Cardiac septum (tissue), 1 donor: ENCODE measurements at places on chromosomes 11 and 22. TPM values are rescaled to one million over a fixed set of nuclear protein-coding genes. Genes with fewer than 3 reads are reported as not detected.
A peak's percentile ranks its signal among the peaks of the same experiment; 100 is the strongest.

Gene OR10A2
- not detected for total RNA-seq

- DNase-seq = peak; percentile 77
Measured at GRCh38 chr22:23835484-23836144, 3.2 kb downstream of the DERL3 start.

DNA sequence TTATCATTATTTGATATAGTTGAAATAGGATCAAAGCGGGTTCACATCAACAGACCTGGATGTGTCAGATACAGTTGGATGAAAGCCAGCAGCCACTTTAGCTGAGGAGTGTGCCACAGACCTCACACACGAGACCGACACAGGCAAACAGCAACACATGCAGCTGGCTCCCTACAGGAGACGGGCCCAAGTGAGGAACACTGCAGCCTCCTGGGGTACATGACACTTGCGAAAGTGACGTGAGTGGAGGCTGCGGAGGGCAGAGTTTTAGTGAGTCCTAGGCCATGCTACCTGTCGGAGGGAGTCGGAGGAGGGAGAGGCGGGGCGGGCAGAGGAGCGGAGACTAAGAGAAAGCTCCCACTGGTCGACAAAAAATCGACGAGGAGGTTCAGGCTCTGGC, 100.9 kb upstream of the BID start:
- DNase-seq = peak; percentile 67

DNA sequence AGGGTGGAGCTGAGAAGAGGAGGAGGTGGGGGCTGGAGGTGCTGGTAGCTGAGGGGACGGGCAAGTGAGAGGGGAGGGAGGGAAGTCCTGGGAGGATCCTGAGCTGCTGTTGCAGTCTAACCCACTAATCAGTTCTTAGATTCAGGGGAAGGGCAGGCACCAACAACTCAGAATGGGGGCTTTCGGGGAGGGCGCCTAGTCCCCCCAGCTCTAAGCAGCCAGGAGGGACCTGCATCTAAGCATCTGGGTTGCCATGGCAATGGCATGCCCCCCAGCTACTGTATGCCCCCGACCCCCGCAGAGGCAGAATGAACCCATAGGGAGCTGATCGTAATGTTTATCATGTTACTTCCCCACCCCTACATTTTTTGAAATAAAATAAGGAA, 24.4 kb downstream of the FADS3 start:
- no peak for DNase-seq

Gene FAM227A
- 0.46 TPM for total RNA-seq

Gene TMEM191C
- 1.7 TPM for total RNA-seq

GRCh38 chr22:32407312-32407711, 4.7 kb downstream of the RTCB start:
- no peak for DNase-seq

GRCh38 chr11:27293515-27294417, 69.2 kb downstream of the CCDC34 start:
- no peak for DNase-seq

- DNase-seq = peak; percentile 70
Measured at GRCh38 chr11:125335106-125335505, 161.0 kb downstream of the FEZ1 start.

Gene OR51B2
- total RNA-seq = not detected

Gene POU2AF2
- total RNA-seq = not detected

DNA sequence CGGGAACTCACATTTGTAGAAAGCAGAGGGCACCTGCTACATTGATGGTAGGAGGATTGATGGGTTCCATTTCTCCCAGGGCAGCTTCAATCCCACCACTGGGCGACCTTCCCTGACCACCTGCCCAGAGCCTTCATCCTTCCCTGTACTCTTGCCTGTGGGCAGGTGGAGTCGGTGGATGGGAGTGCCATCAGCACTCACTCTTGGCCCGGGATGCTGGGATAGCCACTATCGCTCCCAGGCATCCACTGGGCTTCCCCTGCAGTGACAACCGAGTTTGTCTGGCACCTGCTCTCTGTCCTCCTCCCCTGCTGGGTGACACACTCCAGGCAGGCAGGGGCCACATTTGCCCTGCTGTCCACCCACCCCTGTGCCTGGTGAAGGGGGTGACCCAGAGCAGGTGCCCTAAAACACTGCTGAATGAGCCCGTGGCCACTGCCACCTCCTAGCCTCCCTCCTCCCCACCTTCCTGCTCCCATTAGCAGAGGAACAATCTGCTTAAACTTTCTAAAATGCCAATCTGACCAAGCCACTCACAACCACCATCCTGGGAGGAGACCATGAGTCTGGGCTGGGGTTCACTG, 604.7 kb downstream of the TBC1D22A start:
- peak; percentile 71 for DNase-seq

Gene ST14
- 0.65 TPM for total RNA-seq

Gene AMPD3
- 3.4 TPM for total RNA-seq

DNA sequence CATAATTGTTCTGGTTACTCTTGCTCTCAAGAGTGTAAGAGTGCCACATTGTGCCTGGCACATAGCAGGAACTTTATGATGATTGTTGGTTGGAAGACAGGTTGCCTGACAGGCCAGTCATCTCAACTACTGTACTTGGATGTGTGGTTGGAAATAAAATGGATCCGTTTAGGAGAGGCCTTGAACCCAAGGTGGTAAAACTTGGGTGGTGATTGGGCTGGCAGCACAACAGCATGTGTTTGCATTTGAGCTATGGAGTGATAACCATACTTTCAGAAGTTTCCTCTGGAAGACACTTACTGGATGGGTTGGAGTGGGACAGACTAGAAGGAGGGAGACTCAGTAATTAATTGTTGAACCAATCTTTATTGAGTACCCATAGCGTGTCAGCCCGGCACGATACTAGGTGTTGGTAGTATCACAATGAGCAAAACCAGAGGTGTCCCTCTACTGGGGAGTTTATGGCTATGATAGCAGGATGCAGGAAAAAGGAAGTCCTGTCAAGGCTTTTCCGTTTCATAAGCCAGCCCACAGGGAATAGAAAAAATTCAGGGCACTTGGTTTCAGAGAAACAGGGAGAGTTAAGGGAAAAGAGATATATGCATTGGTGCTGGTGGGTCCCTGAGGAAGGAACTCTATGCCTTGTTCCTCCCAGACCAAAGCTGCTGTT, 3.1 kb upstream of the TMEM109 start:
- DNase-seq = no peak

DNA sequence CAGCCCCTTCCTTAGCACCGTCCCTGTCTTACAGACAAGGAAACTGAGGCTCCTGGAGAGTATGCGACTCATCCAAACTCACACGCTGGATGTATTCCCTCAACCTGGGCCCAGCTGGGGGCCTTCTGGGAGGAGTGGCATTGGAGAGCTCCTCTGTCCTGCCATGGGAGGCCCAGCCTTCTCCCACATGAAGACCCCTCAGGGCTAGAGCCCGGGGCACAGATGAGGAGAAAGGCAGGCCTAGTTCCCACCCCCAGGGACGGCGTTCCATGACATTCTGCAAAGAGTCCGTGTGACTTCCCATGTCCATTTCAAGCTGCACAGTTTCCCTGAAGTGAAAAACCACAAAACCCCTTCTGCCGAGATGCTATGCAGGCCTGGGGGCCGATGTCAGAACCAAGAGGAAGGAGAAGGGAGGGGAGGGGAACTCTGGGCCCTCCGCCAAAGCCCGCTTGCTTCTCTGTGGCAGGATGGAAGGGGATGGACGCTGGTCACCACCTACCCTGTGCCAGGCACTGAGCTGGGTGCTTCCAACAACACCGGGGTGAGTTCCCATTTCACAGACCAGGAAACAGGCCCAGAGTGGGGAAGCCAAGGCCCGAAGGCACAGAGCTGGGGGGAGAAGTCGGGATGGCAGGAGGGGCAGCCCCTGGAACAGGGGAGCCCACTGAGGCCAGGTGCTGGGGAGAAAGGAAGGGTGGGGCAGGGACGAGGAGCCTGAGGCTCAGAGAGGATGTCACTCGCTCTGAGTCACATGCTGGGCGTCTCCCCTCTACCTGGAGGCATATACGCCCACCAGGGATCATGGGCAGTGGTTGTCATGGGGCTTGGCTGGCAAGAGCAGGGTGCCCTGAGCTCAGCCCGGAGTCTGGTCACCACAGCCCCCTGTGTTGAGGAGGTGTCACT, 15.7 kb downstream of the RAC2 start:
- DNase-seq = no peak

- no peak for DNase-seq
Measured at GRCh38 chr11:37298173-37298572, 700.1 kb upstream of the RAG2 start.

Gene TMPRSS5
- total RNA-seq = 0.81 TPM

DNA sequence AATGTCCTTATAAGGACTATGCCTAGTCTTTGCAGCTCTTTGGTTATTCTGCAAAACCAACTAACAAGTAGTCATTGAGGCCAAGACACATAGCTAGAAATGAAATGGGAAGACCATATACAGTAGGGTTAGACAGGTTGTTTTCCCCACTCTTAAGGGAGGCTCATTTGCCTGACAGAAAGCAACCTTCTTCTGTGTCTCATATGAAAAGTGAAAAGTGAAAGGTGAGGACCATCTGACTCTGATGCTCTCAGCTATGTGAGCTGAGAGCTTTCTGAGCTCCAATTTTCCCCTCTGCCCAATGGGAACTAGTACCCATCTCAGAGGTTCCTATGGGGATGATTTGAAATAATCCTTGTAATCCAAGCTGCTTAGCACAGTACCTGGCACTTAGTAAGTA, 142.0 kb upstream of the BDNF start:
- no peak for DNase-seq

DNA sequence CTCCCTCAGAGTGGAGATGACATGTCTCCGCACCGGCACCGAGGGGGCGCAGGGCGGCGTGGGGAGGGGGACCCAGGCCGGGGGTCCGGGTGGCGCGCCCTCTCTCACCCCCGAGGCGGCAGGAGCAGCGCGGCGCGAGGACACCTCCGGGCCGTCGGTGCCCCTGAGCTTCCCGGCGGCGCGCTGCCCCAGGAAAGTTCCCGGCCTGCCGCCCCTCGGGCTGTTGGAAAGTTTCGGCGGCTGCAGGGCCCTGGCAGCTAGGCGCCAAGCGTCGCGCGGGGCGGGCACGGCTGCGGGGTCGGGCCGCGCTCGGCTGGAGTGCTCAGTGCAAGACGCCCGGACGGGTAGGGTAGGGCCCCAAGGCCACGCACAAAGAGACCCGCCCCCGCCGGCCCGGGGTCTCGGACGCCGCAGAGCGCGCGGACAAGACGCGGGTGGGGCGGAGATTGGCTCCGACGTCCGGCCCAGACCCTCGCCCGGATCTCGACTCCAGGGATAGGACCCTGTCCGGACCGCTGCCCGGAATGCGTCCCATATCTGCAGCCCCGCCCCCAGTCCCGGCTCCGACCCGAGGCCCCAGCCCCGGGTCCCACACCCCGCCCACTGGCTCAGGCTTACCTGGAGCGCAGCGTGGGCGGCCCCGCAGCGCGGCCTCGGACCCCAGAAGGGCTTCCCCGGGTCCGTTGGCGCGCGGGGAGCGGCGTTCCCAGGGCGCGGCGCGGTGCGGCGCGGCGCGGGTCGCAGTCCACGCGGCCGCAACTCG, 471 bp downstream of the ARVCF start:
- no peak for DNase-seq

DNA sequence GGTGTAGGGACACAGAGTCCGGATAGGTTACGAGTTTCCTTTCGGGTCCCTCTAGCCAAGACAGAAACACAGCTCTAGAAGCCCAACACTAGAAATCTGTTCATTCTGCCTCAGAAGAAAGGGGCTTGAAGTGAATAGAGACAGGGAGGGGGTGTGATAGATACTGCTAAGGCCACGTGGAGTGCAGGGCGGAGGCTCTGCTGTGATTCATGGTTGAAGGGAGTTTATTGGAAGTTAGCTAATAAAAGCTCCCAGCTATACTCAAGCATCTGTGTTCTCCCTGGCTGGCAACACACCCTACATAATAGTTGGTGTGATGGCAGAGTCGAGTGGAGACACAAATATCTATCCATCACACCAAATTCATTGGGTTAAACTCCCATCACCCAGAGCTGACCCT, 337.4 kb downstream of the CADM1 start:
- DNase-seq = no peak
